ENCODE measurements at places on chromosomes 6 and 20.

- no peak for DNase-seq
Observed at GRCh38 chr20:60754856-60755255, 497.2 kb upstream of the CDH4 start.

DNA sequence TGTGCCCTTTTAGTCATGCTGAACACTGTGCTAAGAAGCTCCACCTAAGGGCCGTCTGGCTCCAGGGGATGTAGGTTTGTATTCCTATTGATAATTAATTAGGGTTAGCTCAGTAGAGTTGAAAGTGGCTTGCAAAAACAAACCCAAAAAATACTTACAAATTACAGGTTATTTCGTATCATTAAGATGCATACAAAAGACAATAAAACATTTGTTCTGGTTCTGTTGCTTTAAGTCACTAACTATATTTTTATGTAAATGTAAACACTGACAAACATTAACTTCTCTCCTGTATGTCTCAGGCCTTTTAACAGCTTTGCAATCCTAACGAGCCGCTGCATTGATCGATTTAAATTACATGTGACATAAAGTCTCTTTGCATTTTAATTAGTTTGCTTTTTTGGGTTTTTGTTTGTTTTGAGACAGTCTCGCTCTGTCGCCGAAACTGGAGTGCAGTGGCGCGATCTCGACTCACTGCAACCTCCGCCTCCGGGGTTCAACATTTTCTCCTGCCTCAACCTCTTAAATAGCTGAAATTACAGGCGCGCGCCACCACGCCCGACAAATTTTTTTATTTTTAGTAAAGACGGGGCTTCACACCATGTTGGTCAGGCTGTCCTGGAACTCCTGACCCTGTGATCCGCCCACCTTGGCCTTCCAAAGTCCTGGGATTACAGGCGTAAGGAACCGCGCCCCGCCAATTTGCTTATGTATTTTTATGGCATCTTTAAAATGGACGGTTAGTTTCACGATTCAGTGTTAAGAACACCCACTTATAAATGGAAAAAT is 110.9 kb downstream of the HFE start:
- no peak for DNase-seq

DNA sequence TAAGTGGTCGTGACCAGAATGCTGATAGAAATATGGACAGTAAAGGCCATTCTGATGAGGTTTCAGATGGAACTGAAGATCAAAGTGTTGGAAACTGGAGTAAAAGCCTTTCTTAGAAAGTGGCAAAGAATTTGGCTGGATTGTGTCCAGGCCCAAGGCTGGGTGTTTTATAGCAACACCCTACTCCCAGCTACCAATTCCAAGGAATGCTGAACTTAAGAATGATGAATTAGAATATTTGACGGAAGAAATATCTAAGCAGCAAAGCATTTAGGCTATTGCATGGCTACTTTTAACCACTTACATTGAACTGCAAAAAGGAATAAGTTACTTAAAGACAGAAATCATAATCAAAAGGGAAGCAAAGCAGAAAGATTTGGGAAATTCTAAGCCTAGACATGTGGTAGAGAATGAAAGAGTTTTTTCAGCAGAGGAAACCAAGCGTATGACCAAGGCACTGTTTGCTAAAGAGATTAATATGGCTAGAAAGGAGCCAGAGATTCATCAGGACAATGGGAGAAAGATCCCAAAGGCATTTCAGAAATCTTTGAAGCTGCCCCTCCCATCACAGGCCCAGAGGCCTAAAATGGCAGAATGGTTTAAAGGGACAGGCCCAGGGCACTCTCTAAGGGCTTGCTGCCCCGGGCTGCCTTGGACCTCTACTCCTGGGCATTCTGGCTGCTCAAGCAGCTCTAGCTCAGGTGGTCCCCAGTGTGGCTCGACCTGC is 25.8 kb downstream of the SDHAF4 start:
- DNase-seq = no peak

DNA sequence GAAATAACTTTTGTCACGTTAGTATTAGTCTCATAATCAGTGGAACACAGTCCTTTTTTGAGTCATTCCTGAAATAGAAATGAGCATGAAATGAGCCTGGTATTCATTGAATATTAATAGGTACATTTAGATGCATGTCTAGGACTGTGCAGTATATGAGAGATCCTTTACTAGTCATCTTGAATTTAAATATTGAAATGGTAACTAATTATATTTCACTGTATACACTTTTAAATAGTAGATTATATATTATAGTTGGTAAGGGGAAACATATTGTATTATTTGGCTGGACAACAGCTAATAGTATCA is 59.4 kb downstream of the RSPO3 start:
- DNase-seq = no peak

- DNase-seq = no peak
Observed at GRCh38 chr6:20426177-20427082, 24.8 kb downstream of the E2F3 start.

GRCh38 chr20:11170025-11170424 is 496.2 kb upstream of the JAG1 start:
- DNase-seq = no peak

DNA sequence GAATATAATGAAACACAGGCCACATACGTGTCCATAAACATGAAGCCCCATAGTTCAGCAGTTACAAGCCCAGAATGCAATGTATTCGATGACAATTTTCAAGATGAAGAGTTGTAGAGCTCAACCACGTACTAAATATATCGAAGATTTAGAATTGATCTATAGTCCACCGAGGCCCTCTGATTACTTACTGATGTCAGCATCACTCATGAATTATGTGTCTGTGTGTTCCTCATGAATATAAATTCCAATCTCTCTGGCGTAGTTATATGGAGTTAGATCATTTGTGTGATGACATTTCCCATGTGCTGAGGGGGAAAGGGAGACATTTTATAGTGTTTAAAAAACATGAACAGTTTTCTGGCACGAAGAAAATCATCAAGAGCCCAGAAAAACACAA is 97.5 kb downstream of the PFDN4 start:
- DNase-seq = no peak

GRCh38 chr6:10416863-10417641 is 2.2 kb upstream of the TFAP2A start:
- DNase-seq = no peak

DNA sequence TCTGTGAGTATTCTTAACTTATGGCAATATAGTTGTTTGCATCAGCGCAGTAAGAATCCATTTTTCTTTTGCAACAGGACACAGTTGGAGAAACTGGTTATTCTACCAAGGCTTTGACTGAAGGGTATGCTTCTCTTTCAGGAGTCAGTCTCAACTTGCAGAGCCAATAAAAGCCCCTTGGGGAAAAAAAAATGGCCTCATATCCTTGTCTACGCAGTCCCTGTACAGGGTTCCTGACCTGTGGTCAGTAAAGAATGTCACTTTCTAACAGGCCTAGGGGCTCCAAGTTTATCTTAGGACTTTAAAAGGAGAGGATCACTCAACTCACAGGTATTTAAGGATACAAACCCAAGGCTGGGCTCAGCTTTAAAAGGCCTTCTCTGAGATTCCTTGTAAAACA is 6.9 kb upstream of the RNGTT start:
- no peak for DNase-seq

- peak; percentile 65 for DNase-seq
Observed at GRCh38 chr6:44268095-44268628, 2.1 kb upstream of the TMEM151B start.

DNA sequence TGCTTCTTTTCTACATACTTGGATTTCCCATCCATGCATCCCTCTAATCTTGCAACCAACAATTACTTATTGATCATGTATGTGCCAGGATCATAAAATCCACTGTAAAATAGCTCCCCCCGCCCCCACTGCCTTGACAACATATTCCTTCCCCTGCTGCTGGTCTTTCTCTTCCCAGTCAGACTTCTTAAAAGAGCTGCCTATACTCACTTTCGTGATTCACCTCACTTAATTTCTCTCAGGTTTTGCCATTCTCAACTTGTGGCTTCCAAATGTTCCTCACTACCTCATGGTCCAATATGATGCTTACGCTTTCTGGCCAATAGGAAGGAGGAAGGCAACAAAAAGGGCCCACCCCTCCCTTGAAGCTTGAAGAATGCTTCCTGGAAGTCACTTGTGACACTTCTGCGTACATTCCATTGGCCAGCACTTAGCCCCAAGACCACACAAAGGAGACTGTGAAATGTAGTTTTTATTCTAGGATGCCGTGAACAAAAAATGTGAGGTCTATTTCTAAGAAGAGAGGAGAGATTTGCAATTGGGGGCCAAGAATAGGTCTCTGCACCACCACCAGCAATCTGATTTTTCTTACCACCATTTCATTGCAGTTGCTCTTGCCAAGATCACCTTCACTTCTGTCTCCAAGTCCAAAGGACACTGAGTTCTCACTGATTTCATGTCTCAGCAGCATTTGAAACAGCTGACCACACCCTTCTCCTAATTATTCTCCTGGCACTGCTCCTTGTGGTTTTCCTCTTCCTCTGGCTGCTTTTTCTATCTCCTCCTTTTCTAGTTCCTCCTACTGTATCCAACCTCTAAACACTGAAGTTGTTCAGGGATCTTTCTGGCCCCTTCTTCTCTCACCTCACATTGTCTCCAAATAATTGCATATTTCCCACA is 30.8 kb downstream of the CD164 start:
- DNase-seq = no peak

- DNase-seq = no peak
Observed at GRCh38 chr6:130381459-130382380, 15.9 kb downstream of the TMEM200A start.

DNA sequence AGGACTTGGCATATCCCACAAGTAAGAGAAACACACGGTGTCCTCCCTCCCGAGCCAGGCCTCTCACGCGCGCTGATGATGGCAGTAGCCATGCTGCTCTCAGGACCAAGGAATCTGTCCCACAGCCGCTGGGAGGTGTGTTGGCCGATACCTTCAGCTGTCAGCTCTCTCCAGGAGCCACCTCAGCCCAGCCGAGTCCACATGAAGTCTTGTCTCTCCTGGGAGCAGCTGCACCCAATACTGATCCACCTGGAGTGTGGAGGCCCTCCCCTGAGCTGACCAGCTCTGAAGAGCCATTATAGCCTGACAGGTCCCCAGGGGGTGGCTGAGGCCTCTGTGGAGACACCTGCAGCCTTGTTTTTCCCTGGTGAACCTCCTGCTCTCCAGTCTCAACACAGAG is 23.8 kb upstream of the NXT1 start:
- DNase-seq = no peak

DNA sequence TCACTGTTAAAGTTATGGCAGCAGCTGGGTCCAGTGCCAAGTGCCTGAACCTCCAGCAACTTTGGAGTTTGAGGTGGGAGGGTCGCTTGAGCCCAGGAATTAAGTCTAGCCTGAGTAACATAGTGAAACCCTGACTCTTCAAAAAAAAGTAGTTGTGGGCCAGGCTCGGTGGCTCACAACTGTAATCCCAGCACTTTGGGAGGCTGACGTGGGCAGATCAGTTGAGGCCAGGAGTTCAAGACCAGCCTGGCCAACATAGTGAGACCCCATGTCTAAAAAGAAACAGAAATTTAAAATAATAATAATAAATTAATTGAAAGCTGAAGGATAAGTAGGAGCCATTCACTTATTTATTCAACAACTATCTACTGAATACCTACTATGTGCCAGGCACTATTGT is 33.8 kb downstream of the FKBP5 start:
- DNase-seq = no peak

GRCh38 chr6:65700561-65700960 is 6.5 kb downstream of the EYS start:
- DNase-seq = no peak

- no peak for DNase-seq
Observed at GRCh38 chr6:101722471-101722870, 329.0 kb downstream of the GRIK2 start.

GRCh38 chr6:129889580-129889979 is 28.5 kb upstream of the TMEM244 start:
- DNase-seq = no peak

GRCh38 chr6:5078121-5078669 is 6.9 kb upstream of the PPP1R3G start:
- DNase-seq = no peak

- DNase-seq = no peak
Observed at GRCh38 chr6:153044295-153044694, 41.8 kb upstream of the MTRF1L start.

- DNase-seq = no peak
Observed at GRCh38 chr6:10779076-10779475, 31.5 kb downstream of the TMEM14B start.

GRCh38 chr6:142265476-142265875 is 36.3 kb upstream of the ADGRG6 start:
- no peak for DNase-seq

DNA sequence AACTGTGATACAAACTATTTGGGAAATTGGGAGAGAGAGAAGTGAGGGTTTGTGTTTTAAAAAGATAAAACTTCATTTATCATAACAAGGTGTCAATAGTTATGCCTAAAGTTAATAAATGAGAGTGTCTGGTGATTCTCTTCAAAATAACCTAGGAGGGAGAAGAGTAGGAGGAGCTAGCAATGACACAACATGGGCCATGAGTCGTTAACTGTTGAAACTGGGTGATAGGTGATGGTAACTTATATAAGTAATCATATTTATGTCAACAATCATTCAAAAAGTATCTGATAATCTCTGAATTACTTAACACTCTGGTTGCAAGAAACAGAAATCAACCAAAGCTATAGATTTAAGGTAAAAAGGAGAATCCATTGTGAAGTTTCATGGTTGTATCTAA is 46.8 kb upstream of the INSM1 start:
- DNase-seq = no peak

GRCh38 chr6:96537726-96538125 is 16.1 kb downstream of the UFL1 start:
- no peak for DNase-seq

DNA sequence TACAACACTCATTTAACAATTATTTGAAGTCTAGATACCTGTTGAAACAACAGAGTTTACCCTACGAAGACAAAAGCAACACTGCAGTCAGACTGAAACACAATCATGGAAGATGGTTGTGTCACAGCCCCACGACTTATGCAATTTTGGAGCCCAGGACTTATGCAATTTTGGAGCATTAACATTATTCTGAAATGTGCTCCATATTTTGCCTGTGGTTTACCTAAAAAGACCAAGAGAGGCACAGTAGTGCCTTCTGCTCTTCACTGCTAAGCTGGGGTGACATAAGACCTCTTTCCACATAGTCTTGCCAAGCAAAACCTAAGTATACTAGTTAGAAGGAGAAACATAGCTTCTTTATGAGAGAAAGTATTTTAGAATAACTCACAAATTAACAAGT is 216.5 kb downstream of the PTPRK start:
- no peak for DNase-seq

GRCh38 chr6:164101859-164102258 is 687.3 kb downstream of the QKI start:
- no peak for DNase-seq

DNA sequence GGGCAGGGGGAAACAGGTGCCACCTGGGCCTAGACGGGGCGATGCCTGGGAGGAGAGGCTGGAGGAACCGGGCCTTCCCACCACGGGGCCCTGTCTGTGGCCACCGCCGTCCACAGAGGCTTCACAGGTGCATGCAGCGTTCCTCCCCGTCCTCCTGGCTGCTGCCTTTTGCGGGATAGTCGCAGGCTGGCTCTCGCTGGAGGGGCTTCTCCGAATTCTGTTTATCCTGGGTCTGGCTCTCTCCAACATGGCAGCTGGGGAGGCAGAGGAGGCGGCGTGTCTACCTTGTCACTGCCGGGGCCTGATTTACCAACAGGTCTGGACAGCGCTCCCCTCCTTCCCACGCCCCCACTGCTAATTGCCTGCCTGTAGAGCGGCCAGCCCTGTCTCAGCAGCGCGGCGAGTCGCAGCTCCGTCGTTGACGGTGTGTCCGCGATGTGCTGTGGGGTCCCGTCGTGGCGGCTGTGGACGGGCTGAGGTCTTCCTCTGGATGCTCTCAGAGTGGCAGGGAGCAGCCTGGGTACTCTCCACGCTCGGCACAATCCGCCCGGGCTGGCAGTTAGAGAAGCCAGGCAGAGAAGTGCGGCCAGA is 262.9 kb downstream of the TAF4 start:
- no peak for DNase-seq

- DNase-seq = no peak
Observed at GRCh38 chr20:49659056-49659455, 54.6 kb downstream of the B4GALT5 start.
